Mucosa of gallbladder (tissue), 1 donor: ENCODE measurements at places on chromosomes 12 and 14. TPM values are rescaled to one million over a fixed set of nuclear protein-coding genes. Genes with fewer than 3 reads are reported as not detected.

DNA sequence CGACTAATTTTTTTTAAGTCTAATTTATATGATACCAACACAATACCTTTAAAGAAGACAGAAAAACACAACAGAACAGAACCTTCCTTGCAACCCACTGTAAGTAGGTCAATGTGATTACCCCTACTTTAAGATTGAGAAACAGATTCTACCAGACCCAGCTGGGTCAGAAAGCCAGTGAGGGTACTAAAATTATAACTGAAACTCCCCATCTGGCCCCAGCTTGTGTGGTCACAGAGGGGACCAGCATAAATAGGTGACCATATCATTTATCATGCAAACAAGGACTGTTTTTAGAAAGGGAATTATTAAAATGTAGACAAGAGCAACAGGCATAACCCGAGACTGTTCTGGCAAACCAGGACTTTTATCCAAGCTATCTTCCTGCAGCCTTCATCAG is 30.1 kb upstream of the FRMD6 start:
- no peak for DNase-seq

GRCh38 chr12:112330706-112331105 is 51.5 kb downstream of the HECTD4 start:
- DNase-seq, result no peak

- no peak for DNase-seq
Measured at GRCh38 chr14:31442284-31442683, 15.0 kb downstream of the DTD2 start.

DNA sequence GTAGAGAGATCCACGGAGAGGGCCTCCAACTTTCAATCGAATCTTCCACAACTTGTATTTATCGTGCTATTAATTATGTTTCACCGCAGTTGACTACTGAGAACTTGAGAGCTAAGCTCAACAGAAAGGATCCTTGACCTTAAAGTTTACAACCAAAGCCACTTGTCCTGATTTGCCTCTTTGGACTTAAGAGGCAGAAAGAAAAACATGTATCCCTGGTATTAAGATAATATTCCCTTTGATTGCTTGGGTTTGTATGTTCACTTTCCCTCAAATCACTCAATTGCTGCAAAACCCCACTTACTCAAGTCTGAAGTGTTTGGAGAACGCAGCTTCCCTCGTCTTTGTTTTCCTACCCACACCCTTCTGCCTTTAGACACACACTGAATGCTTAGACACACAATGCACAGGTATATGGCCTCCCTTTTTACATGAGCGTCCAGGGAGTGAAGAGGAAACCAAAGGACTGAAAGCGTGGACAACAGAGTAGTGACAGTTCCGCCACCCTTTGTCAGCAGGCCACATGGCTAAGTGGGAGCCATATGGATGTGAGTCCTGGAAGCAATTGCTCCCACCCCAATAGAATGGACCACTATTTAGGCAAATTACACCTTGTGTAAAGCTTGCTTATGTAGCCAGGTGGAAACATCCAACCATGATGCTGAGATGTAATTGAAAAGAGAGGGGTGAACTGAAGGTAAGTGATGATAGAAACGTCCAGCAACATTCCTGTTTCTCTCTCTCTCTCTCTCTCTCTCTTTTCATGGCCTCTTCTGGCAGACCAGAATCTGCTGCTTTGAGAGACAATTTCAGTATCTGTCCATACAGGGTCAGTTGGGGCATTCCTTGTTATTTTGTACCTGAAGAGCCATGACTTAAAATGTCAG is 1.4 kb upstream of the PKP2 start:
- DNase-seq, result no peak

DNA sequence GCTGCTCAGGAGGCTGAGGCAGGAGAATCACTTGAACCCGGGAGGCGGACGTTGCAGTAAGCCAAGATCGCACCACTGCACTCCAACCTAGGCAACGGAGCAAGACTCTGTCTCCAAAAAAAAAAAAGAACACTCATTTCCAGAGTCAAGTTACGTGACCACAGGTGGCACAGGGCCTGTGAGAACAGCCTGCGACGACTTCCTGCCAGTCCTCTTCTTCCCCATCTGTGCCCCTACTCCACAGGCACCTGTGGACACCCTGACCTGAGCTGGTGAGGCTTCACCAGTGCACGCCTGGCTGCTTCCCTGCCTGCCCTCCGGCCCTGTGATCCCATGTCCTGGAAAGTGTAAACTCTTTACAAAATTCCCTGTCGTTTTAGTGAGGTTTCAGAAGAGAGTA is 77.7 kb downstream of the PPP2R5C start:
- no peak for DNase-seq

DNA sequence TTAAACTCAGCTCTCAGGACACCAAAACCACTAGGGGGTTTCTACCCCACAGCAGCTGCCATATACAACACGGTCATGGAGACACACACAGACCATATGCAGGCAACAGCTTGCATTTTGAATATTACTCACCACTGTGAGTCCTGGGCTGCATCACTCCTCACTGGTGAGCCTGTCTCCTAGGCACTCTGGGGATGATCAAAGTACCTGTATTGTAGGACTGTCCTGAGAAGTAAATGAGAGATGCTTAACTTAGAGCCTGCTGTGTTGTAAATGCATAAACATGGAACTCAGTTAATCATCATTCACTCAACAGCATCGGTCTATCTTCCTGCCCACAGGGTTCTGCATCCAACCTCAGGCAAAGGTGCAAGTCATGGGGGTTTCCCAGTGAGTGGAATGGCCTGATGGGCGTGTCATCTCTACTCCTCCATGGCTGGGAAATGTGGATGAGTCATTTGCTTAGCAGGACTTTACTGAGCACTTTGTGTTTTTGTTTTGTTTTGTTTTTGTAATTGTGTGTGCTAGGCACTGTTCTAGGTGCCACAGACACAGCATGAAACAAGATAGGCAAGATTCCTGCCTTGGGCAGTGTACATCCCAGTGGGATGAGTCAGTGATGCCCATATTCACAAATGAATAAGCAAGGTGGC is 1141.2 kb upstream of the TMEM132C start:
- peak; percentile 22 for DNase-seq

The CEP128 gene
- 4.9 TPM for total RNA-seq

The OR4N5 gene
- total RNA-seq, result not detected

The DHRS2 gene
- 0.43 TPM for total RNA-seq

The SERPINA12 gene
- not detected for total RNA-seq

The DTX1 gene
- 4.1 TPM for total RNA-seq

The CLEC2A gene
- total RNA-seq, result not detected

The DACT1 gene
- 19.8 TPM for total RNA-seq
